ENCODE measurements at places on chromosomes 1 and 21.

- H3K4me3 ChIP-seq, result peak overlapping the region; percentile 85
- H3K27me3 ChIP-seq, result peaks cover 14% of the 10 kb centered on the region
- H3K27ac ChIP-seq, result no peak overlapping the region
- peaks cover 23% of the 10 kb centered on the region for H3K4me1 ChIP-seq
These were observed 1.3 kb downstream of the DYRK3 start for GRCh38 chr1:206636671-206637070.

- no peaks in the 10 kb centered on the region for H3K36me3 ChIP-seq
- no peak for DNase-seq
- no peak overlapping the region for H3K4me3 ChIP-seq
- H3K27me3 ChIP-seq, result peaks cover 1% of the 10 kb centered on the region
- no peak overlapping the region for H3K27ac ChIP-seq
- peaks cover 9% of the 10 kb centered on the region for H3K4me1 ChIP-seq
These were observed 309.4 kb downstream of the NFIA start for GRCh38 chr1:61391730-61392129.

- peak overlapping the region; percentile 64 for H3K4me3 ChIP-seq
- peak overlapping the region; percentile 66 for H3K27ac ChIP-seq
- H3K36me3 ChIP-seq, result peaks cover 37% of the 10 kb centered on the region
- H3K4me1 ChIP-seq, result peaks cover 29% of the 10 kb centered on the region
These were observed 29.4 kb downstream of the MRPL37 start for GRCh38 chr1:54229281-54229891.

GRCh38 chr1:18721041-18721440, 90.4 kb downstream of the PAX7 start:
- H3K27me3 ChIP-seq, result peaks cover 52% of the 10 kb centered on the region
- no peaks in the 10 kb centered on the region for H3K36me3 ChIP-seq
- no peak overlapping the region for H3K27ac ChIP-seq
- H3K4me3 ChIP-seq, result no peak overlapping the region
- DNase-seq, result no peak
- H3K4me1 ChIP-seq, result no peaks in the 10 kb centered on the region

- H3K27ac ChIP-seq, result no peak overlapping the region
- no peaks in the 10 kb centered on the region for H3K36me3 ChIP-seq
- no peak overlapping the region for H3K4me3 ChIP-seq
- H3K4me1 ChIP-seq, result no peaks in the 10 kb centered on the region
These were observed 32.4 kb downstream of the PSMG1 start for GRCh38 chr21:39150877-39151276.

DNA sequence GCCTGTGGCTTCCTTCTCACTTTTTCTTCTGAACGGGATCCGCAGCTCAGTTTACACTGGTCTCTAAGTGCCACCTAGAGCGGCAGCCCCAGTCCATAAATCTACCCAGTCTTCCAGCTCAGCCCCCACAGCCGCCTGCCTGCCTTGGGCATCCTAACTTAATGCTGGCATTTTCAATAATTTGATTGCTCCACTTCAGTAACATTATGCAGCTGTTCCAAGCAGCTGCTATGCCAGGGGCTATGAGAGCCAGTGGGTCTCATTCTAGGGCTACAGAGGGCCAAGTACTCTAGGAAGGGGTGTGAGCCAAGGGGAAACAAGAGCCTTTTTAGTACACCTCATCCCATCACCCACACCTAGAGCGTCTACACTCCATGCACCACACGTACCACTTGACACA, 48.4 kb upstream of the COA6 start:
- H3K4me3 ChIP-seq, result no peak overlapping the region
- DNase-seq, result no peak
- H3K4me1 ChIP-seq, result peaks cover 23% of the 10 kb centered on the region

DNA sequence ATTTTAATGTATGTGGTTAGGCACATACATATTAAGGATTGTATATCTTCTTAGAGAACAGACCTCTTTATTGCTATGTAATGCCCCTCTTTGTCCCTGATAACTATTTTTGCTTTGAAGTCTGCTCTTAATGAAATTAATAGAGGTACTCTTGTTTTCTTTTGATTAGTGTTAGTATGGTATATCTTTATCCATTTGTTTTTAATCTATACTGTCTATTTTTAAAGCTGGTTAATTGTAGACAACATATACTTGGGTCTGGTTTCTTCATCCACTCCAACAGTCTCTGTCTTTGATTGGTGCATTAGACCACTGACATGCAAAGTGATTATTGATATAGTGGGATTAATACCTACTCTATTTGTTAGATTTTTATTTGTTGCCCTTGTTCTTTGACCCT, 36.0 kb downstream of the LEPR start:
- peaks cover 12% of the 10 kb centered on the region for H3K4me1 ChIP-seq
- no peak overlapping the region for H3K4me3 ChIP-seq
- no peaks in the 10 kb centered on the region for H3K36me3 ChIP-seq
- no peaks in the 10 kb centered on the region for H3K27me3 ChIP-seq
- H3K27ac ChIP-seq, result no peak overlapping the region

GRCh38 chr1:75342786-75343185, 208.6 kb downstream of the LHX8 start:
- H3K4me3 ChIP-seq, result no peak overlapping the region
- no peaks in the 10 kb centered on the region for H3K4me1 ChIP-seq
- H3K27ac ChIP-seq, result no peak overlapping the region
- H3K27me3 ChIP-seq, result no peaks in the 10 kb centered on the region

- H3K4me1 ChIP-seq, result no peaks in the 10 kb centered on the region
- no peaks in the 10 kb centered on the region for H3K36me3 ChIP-seq
- no peak overlapping the region for H3K27ac ChIP-seq
- DNase-seq, result no peak
- H3K27me3 ChIP-seq, result no peaks in the 10 kb centered on the region
These were observed 203.7 kb upstream of the ESRRG start for GRCh38 chr1:216926720-216927510.

- no peak overlapping the region for H3K4me3 ChIP-seq
- H3K36me3 ChIP-seq, result no peaks in the 10 kb centered on the region
- no peak for DNase-seq
- H3K27ac ChIP-seq, result no peak overlapping the region
- H3K4me1 ChIP-seq, result peaks cover 2% of the 10 kb centered on the region
These were observed 43.6 kb downstream of the RAP1GAP start for GRCh38 chr1:21625390-21626190.

GRCh38 chr1:45687754-45688740, at the start of gene TMEM69:
Gene TMEM69, plus strand, starts transcription at chr1:45688181. Its CDS starts 2,888 bp downstream, at chr1:45691069.
- peak; percentile 80 for DNase-seq
- H3K4me3 ChIP-seq, result peak within 1 kb of the TSS; percentile 98

DNA sequence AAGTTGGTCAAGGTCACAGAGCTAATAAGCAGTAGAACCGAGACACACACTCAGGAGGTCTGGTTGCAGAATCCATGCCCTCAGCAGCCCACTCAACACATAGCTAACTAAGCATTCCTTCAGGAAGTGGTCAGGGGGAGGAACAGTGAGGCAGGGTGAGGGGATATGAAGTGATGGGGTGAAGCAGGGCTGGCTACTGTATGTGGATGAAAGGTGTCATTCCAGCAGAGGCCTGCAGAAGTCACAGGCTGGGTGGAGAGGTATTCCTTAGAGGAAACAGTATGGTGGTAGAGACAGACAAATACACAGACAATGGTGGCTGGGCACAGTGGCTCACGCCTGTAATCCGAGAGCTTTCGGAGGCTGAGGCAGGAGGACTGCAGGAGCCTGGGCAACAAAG, 14.1 kb downstream of the TMCO4 start:
- peaks cover 9% of the 10 kb centered on the region for H3K36me3 ChIP-seq
- H3K4me3 ChIP-seq, result no peak overlapping the region
- DNase-seq, result no peak
- no peak overlapping the region for H3K27ac ChIP-seq
- peaks cover 8% of the 10 kb centered on the region for H3K4me1 ChIP-seq
- no peaks in the 10 kb centered on the region for H3K27me3 ChIP-seq

DNA sequence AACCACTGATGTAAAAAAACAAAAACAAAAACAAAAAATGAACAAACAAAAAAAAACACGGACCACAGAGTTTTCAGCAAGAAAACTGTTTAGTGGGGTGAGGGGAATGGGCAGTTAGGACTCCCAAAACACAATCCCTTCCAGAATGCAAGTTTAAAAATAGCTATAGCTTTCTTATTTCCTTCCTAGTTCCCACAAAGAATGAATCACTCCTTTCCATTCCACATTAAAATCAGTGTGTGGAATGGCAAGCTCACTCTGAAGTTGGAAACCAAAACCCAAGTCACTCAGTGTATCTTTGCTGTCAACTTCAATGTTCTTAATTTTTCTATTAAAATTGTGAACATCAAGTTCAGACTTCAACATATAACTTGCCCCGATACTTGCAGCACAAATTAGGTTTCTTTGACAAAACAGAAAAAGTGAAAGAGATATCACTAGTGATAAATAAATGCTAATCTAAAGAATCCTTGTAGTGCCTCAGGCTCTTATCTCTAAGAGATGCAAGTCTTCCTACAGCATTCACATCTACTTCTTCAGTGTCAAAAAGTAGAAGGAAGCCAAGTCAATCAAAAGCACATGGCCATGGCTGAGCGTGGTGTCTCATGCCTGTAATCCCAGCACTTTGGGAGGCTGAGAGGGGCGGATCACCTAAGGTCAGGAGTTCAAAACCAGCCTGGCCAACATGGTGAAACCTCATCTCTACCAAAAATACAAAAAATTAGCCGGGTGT, 45.5 kb downstream of the TOR3A start:
- H3K27ac ChIP-seq, result no peak overlapping the region
- DNase-seq, result no peak
- H3K36me3 ChIP-seq, result peaks cover 6% of the 10 kb centered on the region
- H3K4me3 ChIP-seq, result no peak overlapping the region

DNA sequence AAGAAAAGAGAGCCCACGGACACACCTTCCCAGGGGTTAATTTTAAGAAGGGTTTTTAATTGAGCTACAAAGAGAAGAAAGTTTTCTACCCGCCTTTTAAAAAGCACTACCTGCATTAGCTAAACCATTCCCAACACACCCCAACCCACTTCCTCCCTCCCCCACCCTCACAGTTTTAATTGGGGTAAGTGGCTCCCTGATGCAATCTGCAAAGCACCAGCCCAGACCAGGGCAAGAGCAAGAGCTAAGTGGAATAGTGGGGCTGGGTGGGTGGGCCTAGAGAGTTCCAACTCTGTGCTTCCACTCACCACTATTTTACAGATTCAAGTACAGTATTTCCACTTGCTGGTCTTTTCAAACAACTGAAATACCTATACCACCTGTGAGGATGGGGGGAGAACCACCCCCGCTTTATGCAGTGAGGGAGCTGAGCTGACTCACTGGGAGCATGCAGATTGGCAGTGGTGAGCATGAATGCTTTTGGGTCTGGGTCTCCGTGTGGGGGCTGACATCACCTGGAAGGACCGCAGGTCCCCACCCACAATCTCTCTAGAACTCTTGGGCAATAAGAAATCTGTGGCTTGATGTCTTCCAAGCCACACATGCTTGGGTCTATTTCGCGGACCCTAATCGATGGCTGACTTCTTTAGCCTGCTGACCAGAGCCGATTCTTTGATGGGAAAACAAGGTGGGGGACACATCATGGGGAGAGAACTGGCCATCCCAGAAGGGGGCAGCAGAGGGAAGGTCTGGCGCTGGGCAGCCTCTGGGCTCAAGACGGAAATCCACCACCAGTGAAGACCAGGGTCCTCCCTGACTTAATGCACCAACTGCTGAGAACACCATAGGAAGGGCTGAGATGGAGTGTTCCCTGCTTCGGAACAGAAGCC, 95.5 kb downstream of the SSBP3 start:
- H3K4me1 ChIP-seq, result peaks cover 36% of the 10 kb centered on the region
- H3K36me3 ChIP-seq, result peaks cover 8% of the 10 kb centered on the region
- no peak for DNase-seq
- H3K27me3 ChIP-seq, result no peaks in the 10 kb centered on the region

GRCh38 chr1:50967416-50968157, 2.5 kb upstream of the CDKN2C start:
- peaks cover 16% of the 10 kb centered on the region for H3K36me3 ChIP-seq
- H3K27me3 ChIP-seq, result peaks cover 13% of the 10 kb centered on the region
- peaks cover 23% of the 10 kb centered on the region for H3K4me1 ChIP-seq
- peak overlapping the region; percentile 83 for H3K27ac ChIP-seq
- no peak for DNase-seq
- H3K4me3 ChIP-seq, result peak overlapping the region; percentile 95
